ENCODE measurements at places on chromosomes 2 and 18.

DNA sequence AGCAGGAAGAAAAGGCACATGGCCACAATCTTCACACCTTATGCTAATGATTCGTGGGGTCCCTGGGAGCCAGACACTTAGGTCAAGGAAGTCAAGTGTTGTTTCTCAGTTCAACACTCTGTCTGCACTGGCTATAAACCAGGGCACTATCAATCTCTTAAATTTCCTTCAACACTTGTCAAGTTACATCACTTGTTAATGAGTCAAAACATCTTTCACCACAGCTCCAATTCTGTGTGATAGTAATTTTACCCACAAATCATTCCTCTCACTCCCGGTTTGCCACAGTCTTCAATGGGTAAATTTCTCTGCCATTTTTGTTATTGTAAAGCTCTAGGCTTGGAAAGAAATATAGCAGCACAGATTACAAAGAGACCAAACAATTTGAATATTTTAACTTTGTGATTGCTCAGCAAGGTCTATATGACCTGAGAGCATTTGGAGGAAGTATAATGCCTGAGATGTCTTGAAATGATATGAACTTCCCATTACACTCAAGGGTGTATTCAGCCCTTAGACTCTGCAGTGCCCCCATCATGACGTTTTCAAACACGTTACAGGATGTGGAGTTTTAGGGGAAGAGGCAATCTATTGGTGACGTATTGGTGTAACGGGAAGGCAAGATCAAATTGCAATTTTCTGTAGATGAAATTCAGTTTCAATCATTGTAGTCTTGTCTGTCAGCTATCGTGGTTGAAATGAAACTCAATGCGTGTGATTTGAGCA is 78.7 kb downstream of the ICOS start:
- no peak for DNase-seq

- no peak for DNase-seq
Observed at GRCh38 chr18:79662034-79662433, 17.6 kb upstream of the CTDP1 start.

DNA sequence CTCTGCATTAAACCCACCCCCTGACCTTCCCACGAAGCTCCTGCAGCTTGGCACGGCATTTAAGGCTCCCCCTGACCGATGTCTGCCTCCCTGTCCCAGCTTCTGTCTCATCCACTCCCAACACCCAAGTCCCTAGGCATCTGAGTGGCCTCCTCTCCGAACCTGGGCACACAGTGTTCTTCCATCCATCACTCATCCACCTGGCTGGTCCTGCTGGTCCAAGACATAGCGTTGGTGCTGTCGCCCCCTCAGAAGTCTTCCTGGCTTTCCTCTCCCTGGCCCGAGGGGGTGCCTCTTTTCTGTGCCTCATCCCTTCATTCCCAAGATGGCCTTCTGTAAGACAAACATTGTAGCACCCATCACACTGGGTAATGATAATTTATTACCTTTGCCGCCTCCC is 323.6 kb downstream of the GBX2 start:
- no peak for DNase-seq

DNA sequence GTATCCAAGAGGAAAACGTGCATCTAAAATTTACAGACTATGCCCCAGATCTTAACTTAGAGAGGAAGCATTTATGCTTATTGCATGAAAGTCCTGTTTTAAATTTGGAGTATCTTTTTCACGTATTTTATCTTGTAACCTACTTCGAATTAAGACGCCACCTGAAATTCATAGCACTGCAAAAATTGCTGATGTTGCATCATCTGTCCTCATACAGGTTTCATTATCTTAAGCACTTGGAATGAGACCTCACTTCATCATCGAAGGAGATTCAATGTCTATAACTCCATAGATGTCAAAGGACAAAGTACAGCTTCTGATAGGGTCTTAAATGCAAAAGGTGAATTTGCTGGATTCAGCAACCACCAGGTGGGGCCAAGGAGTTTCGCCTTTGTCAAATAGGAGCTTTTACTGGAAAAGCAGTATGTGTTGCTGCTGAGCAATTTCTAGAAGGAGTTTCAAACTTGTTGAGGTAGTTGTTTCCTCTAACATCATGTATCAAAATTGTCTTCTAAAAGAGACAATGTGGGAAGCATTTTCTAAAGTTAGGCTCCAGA is 106.4 kb upstream of the CCDC85A start:
- no peak for DNase-seq

GRCh38 chr2:217684431-217685254 is 318.2 kb downstream of the TNS1 start:
- no peak for DNase-seq

DNA sequence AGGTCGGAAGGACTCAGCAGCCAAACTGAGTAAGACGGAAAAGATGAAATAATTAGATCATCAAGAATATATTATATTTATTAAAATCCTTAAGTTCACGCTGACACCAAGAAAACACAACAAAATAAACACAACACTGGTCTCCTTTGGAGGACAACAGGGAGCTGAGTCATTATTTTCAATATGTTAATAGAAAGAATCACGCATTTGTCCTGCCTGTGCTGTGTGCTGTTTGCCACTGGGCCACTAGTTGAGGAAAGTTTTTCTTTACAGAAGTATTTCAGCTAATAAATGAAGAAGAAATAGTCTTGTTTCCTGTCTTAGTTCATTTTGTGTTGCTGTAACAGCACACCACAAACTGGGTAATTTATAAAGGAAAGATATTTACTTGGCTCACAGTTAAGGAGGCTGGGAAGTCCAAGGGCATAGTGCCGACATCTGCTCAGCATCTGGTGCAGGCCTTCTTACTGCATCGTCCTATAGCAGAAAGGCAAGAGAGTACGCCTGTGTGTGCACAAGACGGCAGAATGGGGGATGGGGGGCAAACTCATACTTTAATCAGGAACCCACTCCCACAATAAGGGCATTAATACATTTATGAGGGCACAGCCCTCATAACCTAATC is 88.0 kb downstream of the TCF7L1 start:
- DNase-seq: no peak

DNA sequence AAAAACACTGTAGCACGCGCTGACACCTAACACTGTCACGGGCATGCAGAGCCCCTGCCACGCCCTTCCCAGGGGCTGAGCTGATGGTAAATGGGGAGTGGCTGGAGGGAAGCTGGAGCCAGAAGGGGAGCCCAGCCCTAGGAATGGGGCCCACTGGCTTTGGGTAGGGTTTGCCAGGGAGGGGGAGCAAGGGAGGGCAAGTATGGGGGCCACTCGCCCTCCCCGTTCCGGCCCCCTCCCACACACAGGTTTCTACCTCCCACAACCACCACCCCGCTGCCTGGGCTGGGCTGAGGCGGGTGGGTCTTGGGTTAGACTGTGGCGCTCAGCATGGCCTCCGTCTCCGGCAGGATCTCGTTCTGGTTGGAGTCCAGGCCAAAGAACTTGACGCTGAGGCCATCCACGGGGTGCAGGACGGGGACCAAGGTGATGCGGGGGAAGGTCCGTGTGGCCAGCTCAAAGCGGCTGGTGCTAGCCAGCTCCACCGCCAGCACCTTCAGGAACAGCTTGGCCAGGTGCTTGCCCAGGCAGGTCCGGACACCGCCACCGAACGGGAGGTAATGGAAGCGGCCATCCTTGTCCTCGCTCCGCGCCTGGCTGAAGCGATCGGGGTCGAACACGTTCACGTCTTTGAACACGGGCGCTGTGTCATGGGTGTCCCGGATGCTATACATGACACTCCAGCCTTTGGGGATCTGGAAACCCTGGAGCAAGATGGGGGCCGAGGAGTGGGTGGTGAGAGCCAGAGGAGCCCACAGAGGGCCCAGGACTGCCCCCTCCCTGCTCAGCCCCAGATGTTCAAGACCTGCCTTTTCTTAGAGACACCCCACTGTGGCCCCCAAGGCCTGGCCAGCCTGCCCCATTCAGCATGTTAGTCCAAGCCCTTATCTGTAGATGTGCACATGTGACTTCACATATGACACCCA is 15.5 kb downstream of the CYP26B1 start:
- no peak for DNase-seq

- no peak for DNase-seq
Observed at GRCh38 chr18:63025251-63026090, 294.1 kb downstream of the BCL2 start.

GRCh38 chr2:100974712-100975520 is 27.2 kb upstream of the RPL31 start:
- no peak for DNase-seq

- DNase-seq: no peak
Observed at GRCh38 chr2:112694182-112694581, 26.6 kb upstream of the NT5DC4 start.

DNA sequence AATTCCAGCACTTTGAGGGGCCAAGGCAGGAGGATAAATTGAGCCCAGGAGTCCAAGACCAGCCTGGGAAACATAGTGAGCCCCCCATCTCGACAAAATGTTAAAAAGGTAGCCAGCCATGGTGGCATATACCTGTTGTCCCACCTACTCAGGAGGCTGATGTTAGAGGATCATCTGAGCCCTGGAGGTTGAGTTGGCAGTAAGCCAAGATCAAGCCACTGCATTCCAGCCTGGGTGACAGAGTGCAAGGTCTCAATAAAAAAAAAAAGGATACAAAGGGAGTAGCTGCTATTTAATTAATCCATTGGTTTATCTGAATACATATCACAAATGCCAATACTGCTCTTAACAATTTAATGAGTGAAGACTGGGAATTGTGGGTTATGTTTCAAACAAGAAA is 327.8 kb downstream of the CPS1 start:
- no peak for DNase-seq

GRCh38 chr2:236843161-236843968 is 242.3 kb upstream of the COPS8 start:
- DNase-seq: no peak

DNA sequence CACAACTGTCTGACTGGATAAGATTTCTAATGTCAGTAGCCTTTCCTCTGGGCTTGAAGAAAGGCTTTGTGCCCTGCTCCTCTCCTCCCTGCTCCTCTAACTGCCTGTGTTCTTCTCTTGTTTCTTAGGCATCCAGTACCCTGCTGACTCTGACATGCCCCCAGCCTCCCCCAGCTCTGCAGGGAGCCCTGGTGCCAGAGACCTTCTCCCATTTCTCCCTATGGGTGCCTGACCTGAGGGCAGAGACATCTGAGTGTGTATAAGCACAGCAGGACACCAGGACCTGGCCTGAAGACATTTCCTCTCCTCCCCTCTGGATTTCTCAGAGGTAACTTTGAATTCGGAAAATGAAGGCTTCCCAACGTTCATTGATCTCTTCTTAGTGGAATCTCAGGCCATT is 23.6 kb downstream of the RNF144A start:
- no peak for DNase-seq

DNA sequence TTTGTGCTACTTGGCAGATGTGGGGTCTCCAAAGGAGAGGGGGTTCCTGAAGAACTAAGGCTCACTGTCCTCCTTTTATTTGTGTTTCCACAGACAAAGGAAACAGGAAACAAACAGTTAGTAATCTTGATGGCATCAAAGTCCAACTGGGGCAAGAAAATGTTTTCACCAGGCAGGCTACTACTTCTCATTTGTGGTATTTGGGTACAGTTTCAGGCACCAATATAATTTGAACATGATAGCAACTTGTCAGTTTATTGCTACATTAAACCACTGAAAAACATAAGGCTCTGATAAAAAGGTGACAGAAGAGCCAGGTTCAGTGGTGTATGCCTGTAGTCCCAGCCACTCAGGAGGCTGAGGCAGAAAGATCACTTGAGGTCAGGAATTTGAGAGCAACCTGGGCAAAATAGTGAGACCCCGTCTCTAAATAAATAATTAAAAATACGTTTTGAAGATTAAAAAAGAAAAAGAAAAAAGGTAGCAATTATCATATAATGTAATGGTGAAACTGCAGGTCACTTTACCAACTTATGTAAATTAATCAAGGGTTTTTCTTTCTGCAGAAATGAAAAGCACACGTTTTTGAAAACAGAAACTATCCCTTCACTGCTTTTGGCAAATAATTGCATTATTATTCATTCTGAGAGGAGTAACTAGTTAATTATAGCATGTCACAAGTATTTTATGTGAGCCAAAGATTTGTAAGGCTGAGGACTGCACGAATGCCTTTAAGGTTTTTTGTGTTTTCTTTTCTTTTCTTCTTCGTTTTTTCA is 157.5 kb upstream of the CAVIN2 start:
- DNase-seq: no peak

- DNase-seq: no peak
Observed at GRCh38 chr2:21452263-21452662, 328.5 kb downstream of the TDRD15 start.

- DNase-seq: no peak
Observed at GRCh38 chr2:175005733-175006264, 618 bp upstream of the CHN1 start.

- DNase-seq: no peak
Observed at GRCh38 chr2:28590496-28591301, 94.8 kb downstream of the PLB1 start.

GRCh38 chr18:63511285-63511684 is 30.9 kb upstream of the SERPINB12 start:
- no peak for DNase-seq

DNA sequence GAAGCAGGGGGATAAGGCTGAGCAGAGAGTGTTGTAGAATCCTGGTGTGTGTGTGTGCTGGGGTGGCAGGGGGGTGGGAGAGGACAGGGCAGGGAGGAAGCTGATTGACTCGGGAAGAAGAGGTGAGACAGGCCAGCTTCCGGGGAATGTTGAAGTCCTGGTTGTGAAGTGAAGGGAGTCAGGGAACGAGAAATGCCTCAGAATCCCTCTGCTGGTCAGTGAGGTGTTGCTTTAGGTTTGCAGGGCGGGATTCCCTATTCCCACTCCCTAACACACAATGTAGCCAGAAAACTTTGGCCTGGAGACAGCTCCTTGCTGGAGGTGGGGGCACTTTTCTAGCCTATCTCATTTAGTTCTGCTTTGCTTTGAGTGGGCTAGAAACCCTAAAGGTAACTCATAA is 265.1 kb downstream of the HAUS1 start:
- no peak for DNase-seq

DNA sequence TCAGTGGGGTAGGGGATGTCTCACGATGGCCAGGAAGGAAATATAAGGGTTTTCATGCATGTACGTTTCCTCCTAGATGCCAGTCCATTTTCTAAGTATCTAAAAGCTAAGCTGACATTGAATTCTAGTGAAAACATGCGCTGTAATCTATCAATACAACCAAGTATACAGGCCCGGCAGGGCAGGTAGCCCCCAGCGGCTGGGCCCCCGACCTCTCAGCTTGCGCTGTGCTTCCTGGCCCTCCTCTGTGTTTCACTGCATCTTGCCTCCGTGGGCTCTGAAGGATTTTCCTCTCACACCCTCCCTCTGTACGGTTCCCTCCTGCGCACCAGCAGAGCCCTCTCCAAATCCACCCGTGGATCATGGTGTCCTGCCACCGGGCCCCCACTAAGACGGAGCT is 524.8 kb downstream of the ZNF516 start:
- no peak for DNase-seq

Data from stimulated activated CD4-positive, alpha-beta T cell treated with anti-CD3 and anti-CD28 coated beads, TNF-alpha, amount 100 ng/mL, for 4 hours (primary cell).